ENCODE measurements at places on chromosomes 3 and 15. TPM values are rescaled to one million over a fixed set of nuclear protein-coding genes. Genes with fewer than 3 reads are reported as not detected.

PIERCE2 gene
- polyA plus RNA-seq: 1.7 TPM

LDHAL6B gene
- polyA plus RNA-seq: 0.12 TPM

DNA sequence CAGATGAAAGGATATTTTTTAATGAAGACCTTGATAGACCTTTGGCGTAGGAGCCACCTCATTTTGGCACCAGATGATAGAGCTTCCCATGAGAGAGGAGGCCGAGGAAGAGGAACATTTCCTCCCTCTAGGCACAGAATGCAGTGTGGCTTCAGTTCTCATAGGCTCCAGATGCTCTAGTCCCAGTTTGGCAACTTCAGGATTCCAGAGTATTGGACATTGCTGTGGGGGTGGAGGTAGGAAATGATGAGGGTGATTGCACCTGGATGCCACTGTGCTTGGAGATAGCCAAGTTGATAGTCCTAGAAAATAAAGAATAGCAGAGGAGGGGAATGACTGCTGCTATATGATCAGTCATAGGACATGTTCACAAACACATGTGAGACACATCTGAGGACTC, 58.3 kb upstream of the KY start:
- no peak for DNase-seq

POLR2H gene
- polyA plus RNA-seq: 42.2 TPM

FBXL2 gene
- polyA plus RNA-seq: 8.0 TPM

DNA sequence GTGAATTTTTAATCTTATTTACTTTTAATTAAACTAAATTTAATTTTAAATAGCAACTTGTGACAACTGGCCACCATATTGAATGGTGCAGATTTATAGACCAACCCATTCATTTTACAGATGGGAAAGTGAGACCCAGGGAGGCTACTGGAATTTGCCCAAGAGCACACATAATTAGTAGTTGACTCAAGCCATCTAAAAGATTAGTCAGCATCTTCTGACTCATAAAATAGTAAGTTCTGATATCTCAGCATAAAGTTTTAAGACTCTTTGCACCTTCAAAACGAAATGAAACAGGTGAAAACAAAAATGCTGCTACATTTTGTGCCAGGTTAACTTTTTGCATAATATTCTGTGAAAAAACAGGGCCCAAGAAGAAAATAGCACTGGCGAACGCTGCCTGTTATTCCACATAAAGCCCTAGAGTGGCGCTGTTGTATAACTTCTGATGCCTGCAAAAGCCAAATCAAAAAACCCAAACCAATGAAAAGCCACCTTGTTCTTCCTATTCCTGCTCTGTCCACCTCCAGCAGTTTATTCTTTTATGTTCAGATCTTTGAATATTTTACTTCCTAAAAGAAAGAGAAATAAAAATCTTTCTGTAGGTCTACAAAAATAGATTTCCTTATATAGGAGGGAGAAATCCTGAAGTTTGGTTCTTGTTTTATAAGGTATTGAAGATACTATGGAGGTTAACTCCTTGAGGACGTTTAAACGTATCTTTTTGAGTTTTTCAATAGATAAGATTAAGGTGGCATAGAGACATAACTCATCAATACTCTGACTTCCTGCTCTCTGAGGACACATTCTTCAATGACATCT, 62.8 kb downstream of the OTOL1 start:
- no peak for DNase-seq

- no peak for DNase-seq
Observed at GRCh38 chr3:39113291-39113690, 5.8 kb downstream of the TTC21A start.

RTP3 gene
- 0.25 TPM for polyA plus RNA-seq

ITGA11 gene
- 2.3 TPM for polyA plus RNA-seq

DISP2 gene
- polyA plus RNA-seq: 1.4 TPM

IGF1R gene
- polyA plus RNA-seq: 18.3 TPM
